ENCODE measurements at places on chromosomes 2 and 18.

GRCh38 chr2:69030800-69031428, 17.9 kb downstream of the ANTXR1 start:
- no peak for DNase-seq

GRCh38 chr2:55420439-55420725, 726 bp upstream of the CCDC88A start:
- DNase-seq = no peak

DNA sequence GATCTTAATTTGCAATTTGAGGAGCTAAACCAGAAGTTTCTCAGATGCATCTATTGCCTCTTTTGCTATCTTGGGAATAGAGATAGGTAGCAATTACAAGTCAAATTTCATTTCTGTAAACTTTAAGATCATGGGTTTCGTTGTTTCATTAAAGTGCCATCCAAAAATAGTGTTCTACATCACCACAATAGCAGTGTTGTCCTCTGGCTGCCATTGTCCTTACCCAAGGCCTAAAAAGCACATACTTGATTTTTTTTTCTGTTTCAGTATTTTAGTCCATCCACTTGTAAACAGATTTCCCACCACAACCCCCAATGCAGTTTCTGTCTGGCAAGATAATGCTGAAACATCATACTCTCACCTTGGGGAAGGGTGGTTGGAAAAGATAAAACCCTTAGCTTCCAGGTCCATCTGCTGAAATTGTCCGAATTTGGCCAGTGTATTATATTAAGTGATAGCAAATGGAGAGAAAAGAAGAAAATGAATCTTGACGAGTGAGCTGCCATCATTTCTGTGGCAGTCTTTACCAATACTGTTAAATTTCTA, 136.2 kb downstream of the LCLAT1 start:
- no peak for DNase-seq

GRCh38 chr2:168456521-168457189, 583 bp downstream of the CERS6 start:
- peak; percentile 12 for DNase-seq

DNA sequence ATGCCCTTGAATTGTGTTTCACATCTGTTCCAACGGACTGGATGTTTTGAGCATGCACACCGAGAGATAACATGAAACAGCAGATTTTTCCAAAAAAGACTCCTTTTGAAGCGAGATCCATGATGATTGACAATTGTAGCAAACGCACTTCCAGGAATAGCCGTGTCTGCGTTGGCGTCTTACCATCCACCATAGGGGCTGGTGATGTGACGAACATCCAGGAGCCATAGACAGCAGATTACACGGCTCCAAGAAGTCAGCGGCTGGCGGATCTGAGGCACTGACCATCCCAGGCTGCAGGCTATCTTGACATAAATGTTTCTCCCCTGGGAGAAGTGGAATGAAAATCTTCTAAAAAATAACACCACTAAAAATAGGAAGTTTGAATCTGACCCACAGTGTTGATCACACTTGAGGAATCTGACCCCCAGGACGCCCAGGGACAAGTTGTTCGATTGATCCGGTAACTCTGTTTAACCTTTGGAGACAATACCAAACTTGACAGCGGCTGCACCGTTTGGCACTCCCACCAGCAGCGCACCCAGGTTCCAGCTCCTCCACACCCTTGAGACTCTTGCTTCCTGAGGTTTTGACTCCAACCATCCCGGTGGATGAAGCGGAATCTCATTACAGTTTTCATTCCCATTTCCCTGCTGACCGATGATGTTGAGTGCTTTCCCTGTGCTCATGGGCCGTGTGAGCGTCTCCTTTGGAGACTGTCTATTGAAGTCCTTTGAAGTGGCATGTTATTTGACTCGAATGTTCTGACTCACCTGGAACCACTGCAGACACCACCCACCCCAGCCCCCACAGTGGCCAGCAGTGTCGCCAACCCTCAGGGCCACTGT, 140.0 kb upstream of the GPC1 start:
- no peak for DNase-seq

GRCh38 chr2:7016601-7017211, 99.5 kb downstream of the RNF144A start:
- no peak for DNase-seq

GRCh38 chr2:212845941-212846340, 305.5 kb downstream of the IKZF2 start:
- no peak for DNase-seq

DNA sequence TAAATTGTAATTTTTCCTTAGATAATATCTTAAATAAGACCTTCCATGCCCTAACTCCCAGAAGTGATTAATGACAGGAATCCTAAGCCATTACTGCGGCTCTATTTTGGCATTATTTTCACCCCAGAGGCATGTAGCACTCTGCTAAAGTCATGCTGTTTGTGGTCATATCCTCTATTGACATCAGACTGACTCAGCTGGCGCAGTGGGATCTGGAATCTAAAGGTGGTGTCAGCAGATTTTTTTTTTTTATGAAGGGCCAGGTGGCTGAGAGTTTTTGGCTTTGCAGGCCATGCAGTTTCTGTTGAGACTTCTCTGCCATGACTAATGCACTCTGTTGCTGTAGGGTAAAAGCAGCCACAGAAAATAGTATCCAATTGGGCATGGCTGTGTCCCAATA, 64.1 kb upstream of the ACVR1C start:
- no peak for DNase-seq

DNA sequence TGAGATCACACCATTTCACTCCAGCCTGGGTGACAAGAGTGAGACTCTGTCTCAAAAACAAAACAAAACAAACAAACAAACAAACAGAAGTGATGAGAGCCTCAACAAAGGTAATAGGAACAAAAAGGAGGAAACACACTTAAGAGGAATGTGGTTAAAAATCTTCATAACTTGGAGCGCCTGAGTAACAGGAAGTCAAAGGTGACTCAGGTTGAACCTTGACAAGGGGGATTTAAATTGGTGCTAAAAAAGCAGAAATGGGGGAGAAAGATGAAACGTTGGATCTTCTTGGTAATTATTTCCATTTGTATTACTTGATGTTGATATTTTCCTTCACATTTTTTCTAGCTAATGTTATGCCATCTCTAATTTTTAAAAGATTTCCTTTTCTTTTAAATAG, 318.5 kb upstream of the TCF4 start:
- no peak for DNase-seq

DNA sequence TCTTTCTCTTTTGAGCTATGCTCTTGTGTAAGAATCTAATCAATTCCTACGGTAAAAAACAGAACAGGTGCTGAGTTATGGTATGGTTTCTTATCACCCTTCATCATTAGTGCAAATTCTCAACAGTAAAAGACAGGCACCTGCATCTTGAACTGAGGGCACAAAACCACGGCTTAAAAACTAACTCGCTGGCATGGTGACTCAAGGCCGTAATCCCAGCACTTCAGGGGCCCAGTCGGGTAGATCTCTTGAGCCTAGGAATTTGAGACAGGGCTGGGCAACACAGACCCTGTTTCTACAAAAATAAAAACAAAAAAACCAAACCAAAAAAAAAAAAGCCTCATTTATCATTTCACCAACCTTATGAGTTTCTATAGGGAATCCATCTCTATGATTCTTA, 33.3 kb downstream of the THAP4 start:
- DNase-seq = no peak

- no peak for DNase-seq
These were observed 65.4 kb downstream of the SDC1 start for GRCh38 chr2:20159411-20160070.

GRCh38 chr2:212381428-212382102, 157.0 kb downstream of the ERBB4 start:
- DNase-seq = no peak

DNA sequence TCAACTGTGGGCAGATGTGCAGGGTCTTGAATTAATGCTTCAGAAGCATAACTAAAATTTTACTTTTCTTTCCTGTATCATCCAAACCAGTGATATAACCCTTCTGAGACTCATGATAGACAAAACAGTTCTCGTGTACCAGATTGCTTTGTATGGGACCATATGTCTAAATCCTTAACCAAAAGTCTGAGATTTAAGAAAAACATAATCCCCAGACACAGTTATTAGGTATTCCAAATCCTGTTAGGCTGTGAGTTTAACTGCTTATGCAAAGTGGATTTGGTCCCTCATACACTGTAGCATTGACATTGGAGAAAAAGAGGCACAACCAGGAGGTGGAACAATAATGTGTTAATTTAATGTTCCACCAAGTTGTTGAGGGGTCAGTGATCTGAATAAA, 235.0 kb downstream of the PMAIP1 start:
- DNase-seq = no peak

DNA sequence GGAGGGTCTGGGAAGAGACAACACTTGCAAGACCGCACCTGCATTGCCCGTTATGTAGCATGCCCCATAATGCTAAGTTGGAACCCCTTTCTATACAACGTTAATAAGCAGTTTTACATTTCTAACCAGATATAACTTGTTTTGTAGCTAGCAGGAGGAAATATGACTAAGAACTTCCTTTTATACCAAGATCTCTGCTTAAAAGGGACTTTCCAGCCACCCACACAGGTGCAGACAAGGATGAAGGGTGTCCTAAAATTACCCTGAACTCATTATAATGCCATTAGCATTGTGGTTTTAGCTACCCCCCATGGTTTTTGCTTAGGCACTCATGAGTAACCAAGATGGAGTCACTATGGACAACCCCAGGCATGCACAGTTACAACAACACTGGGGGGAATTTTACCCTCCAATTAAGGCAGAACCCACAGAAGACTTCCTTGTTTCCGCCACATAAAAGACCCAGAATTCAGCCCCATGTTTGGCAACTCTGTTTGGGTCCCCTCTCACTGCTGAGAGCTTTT, 362.8 kb downstream of the CBLN2 start:
- DNase-seq = no peak
